ENCODE measurements at places on chromosomes 12 and 14.

- DNase-seq, result no peak
Measured at GRCh38 chr12:43852744-43853143, 16.9 kb downstream of the TMEM117 start.

- DNase-seq, result no peak
Measured at GRCh38 chr12:16611146-16611545, 5.2 kb upstream of the LMO3 start.

- DNase-seq, result no peak
Measured at GRCh38 chr14:53542732-53543131, 389.6 kb upstream of the DDHD1 start.

DNA sequence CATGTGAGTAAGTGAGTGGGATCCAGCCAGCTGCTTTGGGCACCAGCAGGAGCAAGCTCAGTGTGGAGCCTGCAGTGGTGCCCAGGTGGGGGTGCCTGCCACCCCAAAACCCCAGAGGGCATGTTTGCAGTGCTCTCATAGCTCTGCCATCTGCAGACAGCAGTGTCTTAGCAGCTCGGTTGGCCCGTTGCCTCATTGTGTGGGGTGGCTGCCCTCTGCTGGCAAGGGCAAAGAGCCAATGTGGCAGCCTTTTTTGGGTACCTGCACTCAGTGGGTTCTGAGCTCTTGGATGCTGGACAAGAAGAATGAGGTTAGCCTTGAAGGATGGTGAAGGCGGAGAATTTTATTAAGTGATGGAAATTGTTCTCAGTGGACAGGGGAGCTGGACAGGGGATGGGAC, 52.3 kb downstream of the NEUROD4 start:
- DNase-seq, result no peak

GRCh38 chr12:24039113-24039525, 89.6 kb upstream of the SOX5 start:
- DNase-seq, result no peak

DNA sequence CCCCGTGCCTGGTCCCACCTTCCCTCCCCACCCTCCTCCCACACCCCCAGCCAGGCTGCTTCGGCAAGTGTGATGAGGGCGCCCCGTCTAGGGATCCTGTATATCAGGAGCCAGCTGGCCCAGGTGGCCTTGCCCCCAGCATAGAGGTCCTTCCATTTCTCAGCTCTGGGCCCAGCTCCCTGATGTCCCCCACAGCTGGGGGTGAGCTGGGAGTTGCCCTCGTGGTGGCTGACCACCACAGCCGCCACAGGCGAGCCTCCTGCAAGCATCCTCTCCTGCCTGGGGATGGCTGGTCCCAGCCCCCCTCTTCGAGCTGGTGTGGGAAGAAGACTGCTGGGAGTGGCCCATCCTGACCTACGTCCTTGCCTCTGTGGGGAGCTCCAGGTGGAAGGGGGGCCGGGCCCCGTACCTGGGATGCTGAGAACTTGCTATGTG, 7.4 kb downstream of the ASPG start:
- no peak for DNase-seq

- DNase-seq, result no peak
Measured at GRCh38 chr14:103232831-103233319, 101.2 kb upstream of the EIF5 start.

- DNase-seq, result no peak
Measured at GRCh38 chr12:89827592-89827991, 119.0 kb upstream of the ATP2B1 start.

- no peak for DNase-seq
Measured at GRCh38 chr12:107322063-107322462, 228.7 kb upstream of the CRY1 start.

GRCh38 chr14:102279688-102280348, 25.1 kb downstream of the MOK start:
- DNase-seq, result no peak
